ENCODE measurements at places on chromosomes 12 and 14.

GRCh38 chr12:97260786-97261185 is 201.8 kb upstream of the RMST start:
- DNase-seq: no peak

GRCh38 chr14:24813089-24813815 is 179.3 kb upstream of the GZMB start:
- no peak for DNase-seq

DNA sequence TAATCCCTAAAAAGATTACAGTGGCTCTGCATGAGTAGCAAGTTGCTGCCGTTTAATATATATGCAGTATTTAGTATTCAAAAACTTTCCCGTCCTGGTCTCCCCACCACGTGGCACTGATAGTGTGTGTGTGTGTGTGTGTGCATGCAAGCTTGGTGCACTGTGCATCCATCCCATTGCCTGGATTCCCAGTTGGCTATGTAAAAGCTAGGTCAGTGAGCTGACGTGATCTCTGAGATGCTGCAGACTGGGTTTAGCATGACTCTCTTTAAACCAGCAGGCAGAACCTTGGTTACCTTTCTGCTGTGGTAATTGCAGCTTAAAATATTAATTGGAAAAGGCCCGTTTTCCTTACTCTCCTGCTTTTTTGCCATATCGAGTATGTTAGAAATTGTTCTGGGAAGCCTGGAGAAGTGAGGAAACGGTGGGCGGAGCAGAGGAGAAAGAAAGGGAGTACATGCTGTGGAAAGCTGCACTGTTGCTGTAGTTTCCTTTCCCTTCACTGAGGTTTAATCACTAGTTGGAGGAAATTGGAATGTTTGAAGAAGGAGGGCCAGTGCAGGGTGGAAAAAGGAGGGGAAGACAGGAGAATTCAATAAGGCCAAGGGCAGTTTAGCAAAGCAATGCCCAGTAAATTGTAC is 4.0 kb upstream of the CNTN1 start:
- no peak for DNase-seq

- no peak for DNase-seq
Observed at GRCh38 chr12:77818351-77818750, 12.3 kb upstream of the NAV3 start.

DNA sequence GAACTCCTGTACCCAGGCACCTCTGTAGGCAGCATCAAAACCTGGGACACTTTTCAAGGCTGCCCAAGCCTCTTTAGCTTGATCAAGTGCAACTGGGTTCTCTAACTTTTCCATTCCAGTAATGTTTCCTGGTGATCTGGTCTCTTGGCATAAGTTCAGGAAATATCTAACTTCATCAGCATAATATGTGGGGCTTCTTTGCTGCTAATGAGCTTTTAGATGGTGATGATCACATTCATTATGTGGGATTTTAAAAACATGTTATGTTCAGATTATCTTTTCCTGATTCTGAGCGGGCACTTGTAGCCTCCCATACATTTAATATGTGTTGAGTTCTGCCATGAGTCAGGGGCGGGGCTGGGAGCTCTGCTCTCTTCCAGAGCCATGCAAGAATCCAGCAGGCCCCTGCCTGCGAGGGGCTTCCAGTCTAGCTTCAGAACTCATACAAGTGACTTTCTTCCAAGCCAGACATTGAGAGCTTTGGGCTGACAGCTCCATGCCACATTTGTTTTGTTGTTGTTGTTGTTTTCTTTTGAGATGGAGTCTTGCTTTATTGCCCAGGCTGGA is 39.5 kb upstream of the RIN3 start:
- no peak for DNase-seq

DNA sequence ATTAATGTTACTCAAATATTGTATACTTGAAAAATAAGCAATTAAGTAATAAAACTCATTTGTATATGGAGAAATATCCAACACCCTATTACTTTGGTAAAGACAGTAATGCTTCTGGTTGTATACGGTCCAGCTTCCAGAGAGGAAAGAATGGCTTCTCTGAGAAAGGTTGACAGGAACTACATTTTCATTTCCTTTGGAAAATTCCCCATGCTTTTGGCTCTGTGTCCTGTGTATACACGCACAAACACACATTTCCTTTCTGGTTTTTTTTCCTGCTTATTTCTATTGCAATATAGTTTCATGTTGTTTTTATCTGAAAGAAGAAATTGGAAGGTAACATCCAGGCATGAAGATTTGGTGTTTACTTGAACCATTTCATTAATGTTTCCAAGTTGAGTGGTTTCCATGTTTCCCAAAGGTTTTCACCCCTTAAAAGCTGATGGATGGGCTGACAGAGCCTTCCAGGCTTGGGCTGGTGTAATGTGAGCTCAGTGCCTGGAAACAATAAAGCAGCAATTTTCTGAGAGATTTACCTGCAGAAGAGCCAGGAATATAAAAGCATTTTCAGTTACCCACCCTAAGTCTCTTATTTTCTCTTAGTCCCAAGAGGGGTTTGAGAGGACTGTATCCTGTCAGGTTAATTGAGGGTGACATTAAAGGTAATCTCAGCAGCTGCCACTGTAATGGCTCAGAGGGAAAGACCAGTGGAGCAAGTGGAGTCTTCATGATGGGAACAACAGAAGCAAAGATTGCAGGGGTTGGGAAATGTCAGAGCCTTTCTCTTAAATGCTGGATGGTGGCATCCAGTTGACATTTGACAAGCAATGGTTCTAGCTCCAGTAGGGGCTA is 33.4 kb upstream of the TMTC1 start:
- no peak for DNase-seq

GRCh38 chr12:94284046-94284445 is 135.7 kb downstream of the PLXNC1 start:
- no peak for DNase-seq

GRCh38 chr12:121060149-121061001 is 21.3 kb upstream of the OASL start:
- no peak for DNase-seq

DNA sequence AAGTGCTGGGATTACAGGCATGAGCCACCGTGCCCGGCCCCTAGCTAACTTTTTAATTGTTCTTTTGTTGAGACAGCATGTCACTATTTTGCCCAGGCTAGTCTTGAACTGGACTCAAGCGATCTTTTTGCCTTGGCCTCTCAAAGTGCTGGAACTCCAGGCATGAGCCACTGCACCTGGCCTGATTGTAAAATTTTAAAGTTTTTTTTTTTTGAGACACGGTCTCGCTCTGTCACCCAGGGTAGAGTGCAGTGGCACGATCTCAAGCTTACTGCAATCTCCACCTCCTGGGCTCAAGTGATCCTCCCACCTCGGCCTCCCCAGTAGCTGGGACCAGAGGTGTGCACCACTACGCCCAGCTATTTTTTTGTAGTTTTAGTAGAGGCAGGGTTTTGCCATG is 79.1 kb upstream of the SINHCAF start:
- no peak for DNase-seq

DNA sequence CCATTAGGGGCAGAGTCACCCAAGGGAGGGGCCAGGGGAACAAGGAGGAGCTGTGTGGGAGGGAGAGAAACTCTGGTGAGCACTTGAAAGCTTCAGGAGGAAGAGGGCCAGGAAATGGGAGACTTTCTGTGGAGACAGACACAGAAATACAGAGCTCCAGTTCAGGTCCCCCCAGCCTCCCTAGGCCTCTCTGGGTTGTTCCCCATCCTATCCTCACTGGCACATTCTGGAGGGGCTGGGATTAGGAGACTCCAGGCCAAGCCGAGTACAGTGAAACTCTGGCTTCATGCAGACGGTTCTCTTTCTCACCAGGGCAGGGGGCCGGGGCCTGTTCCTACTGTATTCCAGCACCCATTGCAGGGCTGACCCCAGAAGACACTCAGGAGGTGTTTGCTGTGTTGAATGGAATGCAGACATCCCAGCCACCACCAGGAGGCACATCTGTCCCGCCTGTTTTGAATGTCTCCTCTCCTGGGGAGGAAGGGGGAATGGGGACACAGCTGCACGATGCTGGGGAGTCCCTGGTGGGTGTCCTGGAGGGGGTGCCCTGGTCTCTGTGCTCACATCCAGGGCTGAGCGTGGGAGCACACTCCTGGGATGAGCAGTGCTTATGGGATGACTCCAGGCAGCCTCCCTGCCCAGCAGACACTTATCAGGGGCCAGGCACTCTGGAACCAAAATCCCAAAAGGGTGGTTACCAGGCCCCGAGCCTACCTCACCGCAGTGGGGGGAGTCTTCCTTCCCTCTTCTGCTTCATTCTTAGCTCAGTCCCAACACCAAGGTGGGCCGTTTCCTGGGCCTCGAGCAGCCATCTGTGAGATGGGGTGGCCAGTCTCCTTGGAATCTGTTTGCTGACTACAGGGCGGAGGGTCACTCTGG is 5.5 kb upstream of the KRT84 start:
- DNase-seq: no peak

DNA sequence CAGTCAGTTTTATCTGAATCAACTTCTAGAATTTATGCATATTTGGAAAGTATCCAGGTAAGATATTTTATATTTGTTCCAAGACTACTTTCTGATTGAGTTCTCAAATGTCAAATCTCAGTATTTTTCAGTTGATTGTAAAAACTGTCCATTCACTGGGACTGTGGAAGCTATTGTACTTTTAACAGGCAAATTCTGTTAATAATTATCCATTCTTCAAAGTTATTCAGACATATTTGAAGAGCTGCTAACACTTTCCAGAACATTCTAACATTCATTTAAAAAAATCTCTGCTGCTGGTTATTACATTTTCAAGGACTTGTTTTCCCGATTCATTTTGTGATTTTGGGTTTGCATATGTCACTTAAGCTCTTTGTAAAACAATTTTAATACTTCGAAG is 59.7 kb downstream of the PIK3C2G start:
- DNase-seq: no peak

DNA sequence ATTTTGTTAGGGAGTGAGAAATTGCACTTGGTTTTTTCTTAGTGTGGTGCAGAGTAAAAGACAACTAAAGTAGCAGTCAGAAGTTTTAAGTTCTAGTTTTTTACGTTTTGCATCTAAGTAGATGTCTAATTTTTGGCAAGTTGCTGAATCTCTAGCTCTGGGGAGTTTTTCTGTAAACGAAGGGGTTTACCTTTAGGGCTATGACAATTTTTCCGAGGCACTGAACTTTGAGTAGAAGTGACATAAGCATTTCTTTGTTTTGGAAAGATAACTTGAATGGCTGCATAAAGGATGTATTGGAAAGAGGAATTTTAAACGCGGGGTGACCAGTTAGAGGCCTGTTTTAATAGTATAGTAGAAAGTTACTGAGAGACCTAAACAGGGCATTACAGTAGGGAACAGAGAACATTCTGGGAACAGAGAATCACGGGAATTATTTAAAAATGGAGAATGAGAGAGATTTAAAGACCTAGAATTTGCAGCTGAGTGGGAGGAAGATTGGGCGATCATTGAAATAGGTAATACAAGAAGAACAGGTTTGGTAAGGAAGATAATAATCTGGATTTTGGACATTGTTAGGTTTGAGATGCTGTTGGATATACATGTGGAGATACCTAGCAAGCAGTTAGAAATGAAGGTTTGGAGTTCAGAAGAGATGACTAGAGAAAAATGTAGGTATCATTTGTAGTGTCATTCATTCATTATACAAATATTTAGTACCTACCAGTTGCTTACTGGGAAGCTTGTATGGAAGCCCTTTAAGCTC is 1.2 kb downstream of the ZNF410 start:
- DNase-seq: no peak

GRCh38 chr14:77603654-77604255 is 12.7 kb downstream of the SPTLC2 start:
- DNase-seq: no peak

DNA sequence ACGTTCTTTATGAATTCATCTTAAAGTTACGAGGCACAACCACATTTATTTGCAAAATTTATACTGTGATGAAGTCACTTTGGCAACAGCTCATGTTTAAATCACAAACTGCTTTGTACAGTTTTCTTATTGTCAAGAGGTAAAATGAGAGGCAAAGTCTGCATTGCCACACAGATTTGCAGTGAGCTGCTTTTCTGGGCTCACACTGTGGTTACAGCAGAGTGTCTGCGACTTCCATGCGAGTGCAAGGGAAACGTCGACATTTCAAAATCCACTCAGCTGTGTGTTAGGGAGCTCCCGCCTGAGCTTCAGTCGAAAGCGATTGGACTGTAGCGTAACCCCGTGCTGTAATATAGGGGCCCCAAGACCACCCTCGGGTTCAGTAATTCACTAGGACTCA is 13.0 kb downstream of the MTA1 start:
- DNase-seq: no peak

- DNase-seq: no peak
Observed at GRCh38 chr12:30457621-30458289, 237.9 kb downstream of the IPO8 start.
